Activated naive CD4-positive, alpha-beta T cell treated with anti-CD3 and anti-CD28 coated beads, Interleukin-2, amount 50 U/mL, for 72 hours (primary cell): ENCODE measurements at places on chromosomes 6 and 20. TPM values are rescaled to one million over a fixed set of nuclear protein-coding genes. Genes with fewer than 3 reads are reported as not detected.

- no peak for DNase-seq
Observed at GRCh38 chr6:138115201-138115600, 8.0 kb upstream of the PERP start.

- no peak for DNase-seq
Observed at GRCh38 chr6:30985490-30985889, 2.0 kb downstream of the MUC21 start.

DNA sequence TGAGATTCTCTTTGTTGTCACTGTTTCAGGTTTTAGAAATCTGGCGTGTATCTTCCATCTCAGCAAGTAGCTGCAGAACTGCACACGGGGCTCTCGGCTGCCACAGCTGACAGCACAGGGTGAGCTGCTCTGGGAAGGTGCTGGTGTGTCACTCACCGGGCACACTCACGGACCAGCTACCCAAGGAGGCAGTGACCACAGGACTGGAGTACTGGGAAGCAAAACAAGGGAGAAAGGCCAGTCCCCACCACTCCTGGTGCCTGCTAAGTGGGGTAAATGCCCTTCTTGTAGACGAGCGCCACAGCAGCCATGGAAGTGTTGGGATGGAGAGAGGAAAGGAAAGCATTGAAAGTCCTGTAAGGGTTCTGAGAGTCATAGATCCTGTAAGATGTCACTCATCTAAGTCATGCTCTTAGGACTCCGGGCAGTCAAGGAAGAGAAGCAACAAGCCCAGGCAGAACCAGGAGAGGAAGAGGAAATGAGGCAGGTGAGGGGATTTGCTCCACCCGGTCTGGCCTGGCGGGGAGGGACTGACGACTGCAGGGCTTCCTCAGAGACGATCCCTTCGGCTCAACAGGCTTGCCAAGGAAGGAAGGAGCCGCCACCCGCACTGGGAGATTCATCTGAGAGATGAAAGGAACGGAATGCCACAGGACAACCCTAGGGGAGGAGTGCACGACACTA is 48.1 kb downstream of the PRDM1 start:
- no peak for DNase-seq

GRCh38 chr6:147000545-147001488 is 203.4 kb upstream of the STXBP5 start:
- no peak for DNase-seq

GRCh38 chr6:152087096-152087495 is 279.6 kb downstream of the ESR1 start:
- DNase-seq = no peak

The MAFB gene
- total RNA-seq = 0.12 TPM

The TCF19 gene
- 93.3 TPM for total RNA-seq

The DTNBP1 gene
- total RNA-seq = 14.1 TPM

The KIFC1 gene
- 103 TPM for total RNA-seq

The ATXN1 gene
- 21.6 TPM for total RNA-seq

The ABT1 gene
- total RNA-seq = 20.3 TPM

The ADGRF5 gene
- total RNA-seq = not detected
